Activated naive CD4-positive, alpha-beta T cell treated with Interleukin-2 at 50 U/mL for 16 hours (primary cell): ENCODE measurements at places on chromosomes 5 and 9.

DNA sequence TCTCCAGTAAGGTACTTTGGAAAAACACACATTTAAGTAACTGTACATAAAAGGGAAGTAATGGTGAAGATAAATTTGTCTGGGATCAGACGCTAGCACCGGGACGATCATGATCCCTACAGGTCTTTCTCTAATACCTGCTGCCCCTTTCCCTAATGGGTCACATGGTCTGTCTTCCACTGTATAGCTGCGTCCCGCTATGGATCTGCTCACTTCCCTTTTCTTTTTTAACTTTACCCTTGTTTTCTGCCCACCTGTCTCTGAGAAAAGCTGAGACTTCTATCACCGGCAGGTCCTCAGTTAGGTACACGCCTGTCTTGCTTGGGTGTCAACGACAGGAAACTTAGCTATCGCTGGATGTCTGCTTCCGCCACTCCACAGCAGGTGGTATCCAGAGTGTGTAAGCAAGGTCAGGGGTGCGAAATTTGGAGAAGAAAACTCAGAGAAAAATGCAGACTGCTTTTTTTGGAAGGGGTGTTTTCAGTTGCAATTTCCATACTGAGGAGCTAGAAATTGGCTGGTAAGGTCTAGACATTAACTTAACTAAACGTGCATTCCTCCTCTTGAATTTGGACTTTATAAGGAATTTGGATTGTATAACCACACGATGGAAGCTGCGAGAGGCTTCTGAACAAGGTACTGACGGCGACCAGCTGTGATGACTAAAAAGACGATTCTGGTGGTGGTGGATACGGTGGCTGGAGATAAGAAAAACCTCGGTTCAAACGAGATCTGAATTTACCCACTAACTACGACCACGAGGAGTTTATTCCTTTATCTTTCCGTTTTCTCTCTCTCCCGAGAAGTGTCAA lies 1.1 kb upstream of the ICE1 start:
- DNase-seq = peak; percentile 10

DNA sequence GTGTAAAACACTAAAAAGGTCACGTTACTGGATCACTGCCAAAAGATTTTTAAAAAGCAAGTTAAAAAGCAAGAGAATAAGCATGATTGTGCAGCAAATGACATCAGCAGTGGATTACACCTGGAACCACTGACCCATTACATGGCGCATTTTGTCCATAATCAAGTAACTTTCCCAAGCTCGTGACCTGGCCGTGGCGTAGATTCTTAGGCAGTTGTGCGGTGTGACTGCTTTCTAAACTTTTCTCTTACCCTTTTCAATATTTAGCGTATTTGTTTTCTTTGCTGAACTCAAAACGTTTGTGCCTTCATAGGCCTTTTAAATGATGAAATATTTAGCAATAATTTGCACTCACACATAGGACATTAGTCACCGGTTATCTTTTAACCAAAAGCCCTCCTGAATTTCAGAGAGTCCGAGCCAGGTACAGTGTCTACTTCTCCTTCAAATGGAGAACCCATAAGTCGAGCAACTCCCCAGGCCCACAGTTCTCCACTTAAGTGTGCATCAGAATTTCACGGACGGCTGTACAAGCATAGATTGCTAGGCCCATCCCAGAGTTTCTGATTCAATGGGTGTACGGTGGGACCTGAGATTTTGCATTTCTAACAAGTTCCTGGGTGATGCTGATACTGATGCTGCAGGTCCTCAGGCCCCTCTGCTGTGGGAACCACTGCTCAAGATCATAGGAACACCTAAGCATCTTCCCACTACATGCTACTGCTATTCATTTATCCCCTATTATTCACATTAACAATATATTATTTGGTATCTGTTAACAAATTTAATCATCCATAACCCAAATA lies 144.4 kb downstream of the GLIS3 start:
- no peak for DNase-seq

DNA sequence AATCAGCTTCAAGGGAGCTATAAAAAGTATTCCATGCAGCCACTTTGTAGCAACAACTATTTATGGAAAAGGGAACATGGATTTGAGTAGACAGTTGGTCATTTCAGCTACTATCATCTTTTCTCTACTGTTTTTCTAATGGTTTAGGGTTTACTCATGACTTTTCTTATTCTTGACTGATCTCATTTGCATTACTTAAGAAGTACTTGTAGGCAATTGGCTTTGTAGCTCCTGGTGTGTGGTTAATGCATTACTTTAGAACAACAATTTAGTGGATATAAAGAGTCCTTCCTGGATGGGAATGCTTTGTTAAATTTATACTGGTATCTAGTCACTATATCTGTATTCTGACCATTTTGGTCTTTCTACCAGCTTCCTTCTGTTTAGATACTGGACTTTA lies 59.8 kb upstream of the NTRK2 start:
- DNase-seq = no peak

DNA sequence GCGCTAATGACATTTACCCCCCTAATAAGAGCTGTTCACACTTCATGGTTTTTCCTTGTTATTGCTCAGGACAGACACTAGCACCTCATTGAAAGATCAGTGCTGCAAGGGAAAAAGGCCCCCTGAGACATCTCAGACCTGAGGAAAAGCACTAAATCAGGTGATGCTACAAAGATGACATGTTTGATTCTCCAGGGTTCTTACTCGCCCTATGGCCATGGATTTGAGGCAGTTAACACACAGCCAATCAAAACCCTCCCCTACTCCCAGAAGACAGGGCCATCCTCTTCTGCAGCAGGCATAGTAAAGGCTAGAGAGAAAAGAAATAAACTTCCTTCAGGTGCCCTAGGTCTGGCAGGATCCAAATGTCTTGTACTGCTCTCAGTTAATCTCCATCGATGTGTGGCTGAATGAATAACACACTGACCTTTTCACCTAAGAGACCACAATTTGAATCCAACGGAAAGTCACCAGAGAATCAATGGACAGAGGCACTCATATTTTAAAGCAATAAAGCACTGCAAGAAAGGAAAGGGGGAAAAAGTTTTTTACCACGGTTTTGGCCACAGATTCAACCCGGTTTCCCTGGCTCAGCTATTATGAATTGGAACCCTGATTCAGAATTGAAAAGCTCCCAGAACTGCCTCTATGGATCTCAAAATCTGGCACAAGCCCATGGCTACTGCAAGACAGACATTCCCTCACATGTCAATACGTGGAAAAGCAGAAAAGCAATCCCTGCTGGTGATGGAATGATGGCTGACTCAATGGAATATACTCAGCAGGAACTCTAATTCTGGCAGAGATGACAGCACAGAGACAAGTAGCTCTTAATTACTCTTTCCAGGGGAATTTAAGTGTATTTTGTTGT lies 329.5 kb downstream of the BNC2 start:
- no peak for DNase-seq

DNA sequence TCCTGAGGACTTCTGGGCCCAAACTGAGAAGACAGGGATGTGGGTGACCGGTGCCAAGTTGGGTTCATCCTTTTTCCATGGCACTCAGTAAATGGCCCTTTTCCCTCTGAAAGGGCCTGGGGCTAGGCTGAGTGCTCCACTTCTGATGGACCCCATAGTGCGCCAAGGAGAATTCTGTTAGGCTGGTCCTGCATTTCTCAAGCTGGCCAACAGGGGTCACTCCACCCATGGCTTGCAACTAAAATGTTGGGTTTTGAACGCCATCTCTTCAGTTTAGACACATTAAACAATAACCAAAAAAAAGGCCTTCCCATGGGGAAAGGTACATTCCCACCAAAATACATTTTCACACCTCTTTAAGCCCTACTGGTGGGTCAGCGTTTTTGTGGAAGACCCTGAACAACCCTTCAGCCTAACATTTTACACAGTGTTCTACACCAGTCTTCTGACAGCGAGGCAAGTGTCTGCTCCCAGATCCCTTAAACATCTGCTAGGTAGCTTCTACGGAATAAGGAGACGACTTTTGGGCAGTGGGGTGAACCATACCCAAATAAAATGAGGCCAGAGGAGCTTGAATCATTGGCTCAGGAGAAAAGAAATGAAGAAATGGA lies 27.3 kb downstream of the CNTFR start:
- DNase-seq = no peak

DNA sequence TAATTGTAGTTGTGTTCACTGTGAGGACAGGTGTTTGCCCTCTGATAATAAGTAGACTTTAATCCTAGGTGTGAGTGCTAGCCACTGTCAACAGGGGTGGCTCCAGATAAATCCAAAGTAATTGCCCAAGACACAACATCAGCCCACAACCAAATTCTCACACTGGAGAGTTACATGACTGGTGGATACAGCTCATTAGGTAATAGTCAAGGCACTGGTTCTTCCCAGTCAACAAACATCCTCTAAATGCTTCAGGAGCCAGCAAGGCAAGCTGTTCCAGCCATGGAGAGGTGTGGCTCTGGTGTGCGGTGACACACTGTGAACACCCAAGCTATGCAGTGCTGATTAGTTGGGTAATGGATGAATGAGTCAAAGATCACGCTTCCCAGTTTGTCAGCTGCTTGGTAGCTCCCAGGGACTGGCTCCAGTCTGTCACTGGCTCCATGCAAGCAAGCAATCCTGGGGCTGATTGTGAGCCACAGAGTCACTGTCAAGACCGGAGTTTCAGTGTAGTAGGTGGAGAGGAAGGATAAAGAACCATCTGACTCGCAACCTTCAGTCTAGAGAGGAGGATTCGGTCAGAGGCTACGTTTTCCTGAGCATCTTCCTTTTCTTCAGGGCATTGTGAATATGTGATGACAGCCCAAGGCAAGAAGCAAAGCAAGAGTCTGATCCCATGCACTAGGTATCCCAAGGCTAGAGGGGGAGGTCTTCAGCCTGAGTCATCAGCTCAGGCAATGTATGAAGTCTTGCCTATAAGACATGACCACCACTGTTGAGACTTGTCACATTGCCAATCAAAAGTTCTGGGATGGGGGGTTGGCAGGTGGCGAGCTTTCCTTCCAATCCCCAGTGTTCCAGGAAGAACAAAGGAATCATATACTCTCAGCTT lies 63.1 kb downstream of the UGCG start:
- no peak for DNase-seq

- DNase-seq = no peak
Observed at GRCh38 chr5:154791535-154791934, 36.4 kb downstream of the LARP1 start.

DNA sequence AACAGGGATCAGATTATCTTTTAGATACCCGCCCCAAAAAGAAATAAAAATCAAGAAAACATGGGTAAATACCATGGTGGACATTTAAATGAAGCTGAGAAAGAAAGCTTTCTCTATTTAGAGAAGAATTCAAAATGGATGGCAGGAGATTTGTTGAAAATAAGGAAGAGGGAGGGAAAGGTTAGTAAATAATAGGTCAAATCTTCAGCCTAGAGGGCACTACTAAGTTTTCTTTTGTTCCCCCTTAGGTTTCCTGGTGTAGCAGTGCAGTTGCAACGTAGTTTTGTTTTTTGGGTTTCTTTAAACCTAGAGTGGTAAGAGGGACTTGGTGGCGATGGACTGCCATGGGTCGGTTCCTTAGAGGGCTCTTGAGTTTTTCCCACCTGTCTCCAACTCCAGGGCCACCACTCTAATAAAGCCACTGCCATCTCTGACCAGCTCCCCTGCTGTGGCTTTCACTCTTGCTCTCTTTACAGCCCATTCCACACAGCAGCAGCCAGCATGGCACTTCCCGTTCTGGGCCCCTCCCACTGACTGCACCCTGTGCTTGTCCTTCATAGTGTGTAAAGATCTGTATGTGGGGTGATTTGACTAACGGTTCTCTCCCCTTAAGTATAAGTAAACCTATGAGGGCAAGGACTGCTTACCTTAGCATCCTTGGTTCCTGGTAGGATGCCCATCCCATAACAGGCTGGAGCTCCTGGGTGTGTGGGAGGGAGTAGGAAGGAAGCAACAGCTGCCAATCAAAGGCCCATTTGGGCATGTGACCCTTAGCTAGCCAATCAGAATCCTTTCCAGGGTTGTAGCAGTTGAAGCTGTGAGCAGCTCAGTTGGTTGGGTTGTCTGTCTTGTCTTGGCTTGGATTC lies 118.3 kb downstream of the SLC1A3 start:
- peak; percentile 8 for DNase-seq

DNA sequence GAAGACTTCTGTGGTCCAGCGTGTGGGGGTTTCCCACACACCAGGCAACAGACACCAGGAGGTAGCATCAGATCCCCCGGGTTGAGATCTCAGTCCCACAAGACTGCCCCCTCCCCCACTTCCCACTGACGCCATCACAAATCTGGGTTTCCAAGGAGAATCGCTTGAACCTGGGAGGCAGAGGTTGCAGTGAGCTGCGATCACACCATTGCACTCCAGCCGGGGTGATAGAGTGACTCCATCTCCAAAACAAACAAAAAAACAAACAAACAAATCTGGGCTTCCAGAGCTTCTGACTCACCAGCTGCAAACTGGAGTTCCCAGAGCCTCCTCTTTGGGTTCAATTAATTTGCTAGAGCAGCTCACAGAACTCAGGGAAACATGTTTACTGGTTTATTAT lies 4.7 kb upstream of the GBGT1 start:
- no peak for DNase-seq

DNA sequence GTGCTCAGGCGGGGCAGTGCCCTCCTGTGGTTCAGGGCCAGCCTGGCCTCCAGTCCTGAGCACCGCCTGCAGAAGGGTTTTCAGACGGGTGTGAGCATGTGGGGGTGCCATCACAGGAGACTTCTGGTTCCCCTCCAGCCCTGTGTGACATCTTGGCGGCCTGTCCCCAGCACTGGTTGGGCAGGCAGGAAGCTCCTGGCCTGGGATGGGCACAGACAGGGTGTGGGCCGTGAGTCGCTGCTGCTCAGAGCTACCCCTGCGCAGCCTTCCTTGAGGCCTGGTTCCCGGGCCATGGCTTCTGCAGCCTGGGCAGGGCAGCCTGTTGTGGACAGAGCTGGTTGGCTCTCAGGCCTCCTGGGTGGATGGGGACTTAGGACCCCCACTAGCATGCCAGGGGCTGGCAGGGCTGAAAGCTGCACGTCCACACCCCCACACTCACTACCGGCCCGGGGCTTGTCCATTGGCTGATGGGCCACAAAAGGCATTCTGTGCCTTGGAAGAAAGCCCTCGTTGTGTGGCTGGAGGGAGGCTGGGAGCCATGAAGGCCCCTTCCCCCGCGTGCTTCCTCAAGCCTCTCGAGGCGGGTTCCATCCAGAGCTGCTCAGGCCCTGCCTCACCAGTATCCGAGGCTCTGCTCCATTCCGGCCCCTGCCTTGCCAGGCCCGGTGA lies 58.7 kb downstream of the RXRA start:
- DNase-seq = no peak

- DNase-seq = no peak
Observed at GRCh38 chr5:73122875-73123810, 2.8 kb downstream of the TMEM171 start.

DNA sequence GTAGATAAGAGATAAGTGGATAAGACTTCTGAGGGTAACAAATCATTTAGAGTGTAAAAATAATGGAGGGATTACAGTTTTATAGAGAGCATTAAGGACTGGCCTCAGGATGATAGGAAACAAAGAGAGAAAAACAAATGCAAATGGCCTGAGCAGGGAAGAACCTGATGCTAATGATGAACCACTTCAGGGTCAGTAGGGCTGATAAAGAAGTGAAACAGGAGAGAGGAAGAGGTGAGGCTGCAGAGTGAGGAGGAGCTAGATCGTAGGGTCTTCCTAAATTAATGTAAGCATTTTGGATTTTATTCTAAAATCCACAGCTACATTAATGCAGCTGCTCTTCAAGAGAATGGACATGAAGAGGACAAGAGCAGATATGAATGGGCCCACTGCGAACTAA lies 698.0 kb upstream of the MEF2C start:
- no peak for DNase-seq
